ENCODE measurements at places on chromosomes 3 and 15.

DNA sequence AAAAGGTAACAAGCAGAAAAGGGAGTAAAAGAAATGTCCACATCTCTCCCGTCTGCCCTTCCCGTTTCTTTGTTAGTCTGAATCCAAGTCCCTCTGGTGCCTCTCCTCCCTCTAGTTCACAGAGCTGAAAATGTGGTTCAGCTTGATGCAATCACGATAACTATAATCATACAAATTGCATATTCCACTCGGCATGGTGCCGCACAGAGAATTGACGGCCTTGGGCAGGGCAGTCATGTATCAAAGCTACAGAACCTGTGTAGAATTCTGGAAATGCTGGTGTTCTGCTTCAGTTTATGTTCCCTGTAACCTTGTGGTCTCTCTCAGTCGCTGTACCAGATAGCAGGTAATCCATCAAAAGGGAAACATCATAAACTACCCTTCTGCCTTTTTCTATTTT is 562.9 kb upstream of the CBLB start:
- no peak overlapping the region for H3K27ac ChIP-seq
- H3K4me3 ChIP-seq, result no peak overlapping the region
- no peak for DNase-seq
- H3K4me1 ChIP-seq, result peaks cover 35% of the 10 kb centered on the region
- peaks cover 20% of the 10 kb centered on the region for H3K36me3 ChIP-seq
- H3K27me3 ChIP-seq, result no peaks in the 10 kb centered on the region

DNA sequence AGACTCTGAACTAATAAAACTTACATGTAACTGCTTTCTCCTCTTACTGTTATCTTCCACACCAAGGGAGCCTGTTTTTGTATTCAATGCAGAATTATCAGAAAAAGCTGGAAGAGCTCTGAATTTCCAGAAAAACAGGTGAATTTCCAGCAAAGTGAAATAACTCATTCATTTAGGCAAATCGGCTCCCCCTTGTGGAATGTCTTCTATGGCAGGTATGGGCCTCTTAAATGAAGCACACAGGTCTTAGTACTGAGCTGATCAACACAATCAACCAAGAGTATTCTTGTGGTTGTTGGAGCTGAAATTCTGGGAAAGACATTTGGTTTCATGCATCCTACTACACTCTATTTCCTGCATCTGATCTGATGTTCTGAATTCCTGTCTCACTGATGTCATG is 31.0 kb upstream of the PTPRG start:
- no peaks in the 10 kb centered on the region for H3K27me3 ChIP-seq
- no peak overlapping the region for H3K27ac ChIP-seq
- H3K4me3 ChIP-seq, result no peak overlapping the region
- DNase-seq, result no peak
- no peaks in the 10 kb centered on the region for H3K4me1 ChIP-seq

DNA sequence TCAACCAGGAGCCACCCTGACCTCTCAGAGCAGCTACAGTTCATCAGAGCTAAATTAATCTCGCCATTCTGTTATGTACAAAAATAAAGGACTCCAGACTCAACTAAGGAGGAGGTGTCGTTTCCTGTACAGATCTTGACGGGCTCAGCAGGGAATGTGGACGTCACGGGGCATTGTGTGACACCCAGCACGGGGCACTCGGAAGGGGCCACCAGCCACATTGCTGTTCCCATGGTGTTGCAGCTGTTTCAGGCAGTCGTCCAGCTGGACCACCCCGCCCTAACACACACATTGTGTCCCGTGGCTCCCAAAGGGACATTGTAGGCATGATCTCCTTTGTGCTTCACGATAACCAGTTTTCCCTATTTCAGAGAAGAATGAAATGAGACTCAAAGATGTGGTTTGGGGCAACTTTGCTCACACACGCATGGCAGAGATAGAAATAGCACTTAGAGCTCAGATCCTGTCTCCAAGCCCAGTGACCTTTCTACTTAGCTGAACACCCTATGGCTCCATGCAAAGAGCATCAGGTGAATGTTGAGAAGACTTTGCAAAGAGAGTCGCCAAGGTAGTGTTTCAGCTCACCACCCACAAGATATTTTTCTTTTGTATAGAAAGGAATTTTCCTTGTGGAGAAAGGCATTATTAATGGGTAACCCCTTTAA is 5.5 kb downstream of the SSUH2 start:
- H3K36me3 ChIP-seq, result no peaks in the 10 kb centered on the region
- no peak overlapping the region for H3K27ac ChIP-seq
- no peak overlapping the region for H3K4me3 ChIP-seq
- peaks cover 2% of the 10 kb centered on the region for H3K27me3 ChIP-seq

DNA sequence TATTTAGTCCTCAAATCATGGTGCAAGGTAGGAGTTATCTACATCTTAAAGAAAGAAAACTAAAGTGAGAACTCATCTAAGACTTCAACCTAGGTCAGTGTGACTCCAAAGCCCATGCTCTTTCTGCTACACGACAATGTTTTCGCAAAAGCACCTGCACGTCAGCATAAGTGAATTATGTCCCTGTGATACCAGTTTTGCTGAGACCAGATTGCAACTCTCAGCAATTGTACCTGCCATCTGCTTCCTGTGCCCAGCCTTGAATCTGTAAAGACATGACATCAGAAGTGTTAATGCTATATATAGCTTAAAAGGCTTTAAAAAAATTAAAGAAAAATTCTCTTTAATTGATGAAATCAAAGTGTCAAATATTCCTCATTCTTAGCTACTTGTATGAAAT is 43.4 kb downstream of the RETNLB start:
- H3K4me1 ChIP-seq, result no peaks in the 10 kb centered on the region
- no peak overlapping the region for H3K27ac ChIP-seq
- no peaks in the 10 kb centered on the region for H3K36me3 ChIP-seq
- H3K27me3 ChIP-seq, result peaks cover 2% of the 10 kb centered on the region

- peaks cover 17% of the 10 kb centered on the region for H3K4me1 ChIP-seq
- H3K36me3 ChIP-seq, result no peaks in the 10 kb centered on the region
- no peak for DNase-seq
- no peak overlapping the region for H3K27ac ChIP-seq
- H3K27me3 ChIP-seq, result no peaks in the 10 kb centered on the region
These were observed 12.9 kb downstream of the LRRC2 start for GRCh38 chr3:46553154-46553553.

Data from activated T-cell treated with anti-CD3 and anti-CD28 coated beads, Interleukin-2, amount 50 U/mL, for 24 hours (primary cell).